Stimulated activated CD4-positive, alpha-beta T cell treated with anti-CD3 and anti-CD28 coated beads, TNF-alpha, amount 100 ng/mL, for 24 hours (primary cell): ENCODE measurements at places on chromosomes 6 and 20.

GRCh38 chr6:1065986-1066385 is 245.9 kb upstream of the FOXQ1 start:
- no peak for DNase-seq

- DNase-seq = no peak
Observed at GRCh38 chr6:53074347-53074746, 9.1 kb downstream of the FBXO9 start.

DNA sequence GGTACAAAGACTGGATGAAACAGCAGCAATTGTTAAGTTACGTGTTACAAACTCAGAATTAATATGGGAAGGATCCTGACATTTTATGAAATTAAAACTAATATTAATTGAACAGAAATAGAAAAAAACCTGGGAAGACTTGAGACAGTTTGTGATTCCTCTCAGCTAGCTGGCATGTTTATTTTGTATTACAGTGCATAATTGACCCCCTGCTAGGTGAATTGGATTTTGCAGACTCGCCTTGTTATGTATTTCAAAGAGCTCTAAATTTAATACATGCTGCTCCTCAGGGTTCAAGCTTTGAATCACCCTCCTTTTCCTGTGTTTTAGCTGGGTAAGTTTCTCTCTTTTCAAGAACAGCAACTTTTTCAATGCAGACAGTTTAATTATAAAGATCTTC is 339.4 kb downstream of the PLCB1 start:
- no peak for DNase-seq

DNA sequence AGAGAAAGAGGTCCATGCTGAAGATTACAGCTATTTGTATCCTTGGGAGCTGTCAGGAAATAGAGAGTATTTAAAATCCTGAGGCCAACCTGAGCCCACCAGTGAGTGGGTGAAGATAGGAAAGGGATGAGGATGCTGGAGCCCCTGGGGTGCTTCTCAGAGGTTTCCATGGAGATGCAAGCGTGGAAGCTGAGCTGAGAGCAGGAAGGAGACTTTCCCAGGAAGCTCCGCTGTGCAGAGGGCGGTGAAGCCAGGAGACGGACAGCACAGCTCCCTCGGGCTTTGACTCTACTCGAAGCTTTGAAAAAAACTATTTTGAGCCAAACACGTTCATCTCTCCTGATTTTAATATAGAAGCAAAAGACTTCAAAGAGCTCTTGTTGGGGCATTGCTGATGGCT is 222.1 kb downstream of the SMOC2 start:
- DNase-seq = no peak

DNA sequence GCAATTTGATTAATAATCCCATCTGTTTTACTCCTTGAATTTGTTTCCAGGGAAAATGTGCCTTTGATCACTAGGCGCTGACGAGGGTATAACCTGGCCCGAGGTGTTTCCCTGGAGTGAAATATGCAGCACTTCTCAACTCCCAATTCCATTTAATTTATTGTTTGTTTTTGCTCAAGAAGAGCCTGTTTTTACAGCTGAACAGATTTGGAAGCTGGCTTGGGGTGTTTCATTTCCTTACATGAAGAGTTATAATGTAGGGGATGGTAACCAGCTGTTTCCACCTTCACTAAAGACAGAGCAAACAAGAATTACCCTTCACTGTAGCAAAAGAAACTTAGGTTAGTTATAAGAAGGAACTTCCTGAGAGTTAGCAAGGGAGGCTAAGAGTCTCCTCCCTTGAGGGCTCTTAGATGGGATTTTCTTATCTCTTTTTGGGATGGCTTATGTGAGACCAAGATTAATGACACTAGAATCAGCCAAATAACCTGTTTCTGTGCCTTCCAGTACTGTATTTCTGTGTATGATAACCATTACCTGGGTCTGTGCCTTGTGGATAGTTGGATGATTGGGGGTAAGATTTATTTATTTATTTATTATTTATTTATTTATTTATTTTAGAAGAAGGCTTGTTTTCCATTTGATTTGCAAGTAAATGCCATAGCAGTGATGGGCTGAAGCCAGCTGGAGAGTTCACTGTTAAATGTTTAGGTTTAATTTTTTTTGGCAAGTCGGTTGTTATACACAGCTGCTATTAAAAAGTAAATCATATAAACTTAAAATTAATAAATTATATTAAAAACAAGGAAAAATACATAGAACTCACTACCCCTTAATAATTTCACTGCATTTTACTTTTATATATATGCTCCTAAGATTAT is 162.2 kb upstream of the BMP2 start:
- no peak for DNase-seq

DNA sequence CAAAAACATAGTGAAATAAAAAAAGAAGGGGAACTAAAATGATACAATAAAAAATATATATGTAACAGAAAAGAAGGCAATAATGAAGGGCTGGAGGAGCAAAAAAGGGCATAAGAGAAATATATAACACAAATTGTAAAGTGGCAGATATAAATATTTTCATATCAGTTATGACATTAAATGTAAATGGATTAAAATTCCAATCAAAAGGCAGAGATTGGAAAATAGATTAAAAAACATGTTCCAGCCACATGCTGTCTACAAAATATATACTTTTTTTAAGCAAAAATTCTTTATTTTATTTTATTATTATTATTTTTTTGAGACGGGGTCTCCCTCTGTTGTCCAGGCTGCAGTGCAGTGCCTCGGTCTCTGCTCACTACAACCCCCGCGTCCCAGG is 23.9 kb upstream of the NT5E start:
- no peak for DNase-seq

GRCh38 chr6:84774985-84775284 is 10.5 kb upstream of the TBX18 start:
- no peak for DNase-seq

DNA sequence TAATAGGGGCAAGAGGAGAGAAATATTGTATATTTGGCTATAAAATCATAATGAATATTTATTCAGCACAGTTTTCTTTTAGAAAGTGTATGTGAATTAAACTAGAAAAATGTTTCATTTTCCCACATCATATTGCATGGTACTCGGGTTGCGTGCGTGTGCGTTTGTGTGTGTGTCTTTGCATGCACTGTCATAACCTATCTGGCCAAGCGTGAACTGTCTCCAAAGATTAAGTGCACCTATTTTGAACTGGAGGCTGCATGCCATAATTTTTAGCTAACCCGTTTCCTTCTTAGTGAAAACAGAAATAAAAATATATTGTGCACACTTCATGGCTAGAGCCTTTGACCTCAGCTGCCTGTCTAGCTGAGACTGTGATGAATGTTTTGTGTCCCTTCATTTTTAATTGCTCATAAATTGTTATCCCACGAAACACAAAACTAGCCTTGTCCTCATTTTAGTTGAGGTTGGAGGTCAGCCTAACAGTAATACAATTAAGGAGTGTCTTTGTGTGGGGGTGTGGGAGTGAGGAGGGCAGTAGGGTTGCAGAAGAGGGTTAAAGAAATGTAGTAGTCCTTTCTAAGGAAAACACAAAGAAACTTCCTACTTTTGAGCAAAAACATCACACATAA is 336.1 kb upstream of the POU3F2 start:
- no peak for DNase-seq

GRCh38 chr6:17866876-17867444 is 120.5 kb downstream of the KIF13A start:
- no peak for DNase-seq

DNA sequence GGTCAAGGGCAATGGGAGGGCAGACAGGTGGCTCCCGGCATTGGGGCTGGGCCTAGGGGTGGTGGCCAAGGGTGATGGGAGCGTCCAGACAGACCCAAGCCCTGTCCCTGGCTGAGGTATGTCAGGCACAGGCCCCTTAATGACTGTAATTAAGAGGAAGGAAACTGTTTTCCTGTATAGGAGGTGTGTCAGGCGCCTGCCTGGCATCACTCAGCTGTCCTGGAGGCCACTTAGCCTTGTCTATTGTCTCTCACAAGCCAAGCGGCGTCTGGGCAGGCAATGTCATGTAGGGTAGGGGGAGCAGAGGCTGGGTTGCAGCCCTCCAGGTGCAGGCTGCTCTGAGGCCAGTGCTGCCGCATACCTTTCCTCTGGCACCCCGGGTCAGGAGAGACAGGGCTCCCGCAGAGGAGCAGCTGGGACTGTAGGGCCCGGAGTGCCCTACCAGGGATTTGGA is 3.9 kb upstream of the FAM83C start:
- DNase-seq = no peak

DNA sequence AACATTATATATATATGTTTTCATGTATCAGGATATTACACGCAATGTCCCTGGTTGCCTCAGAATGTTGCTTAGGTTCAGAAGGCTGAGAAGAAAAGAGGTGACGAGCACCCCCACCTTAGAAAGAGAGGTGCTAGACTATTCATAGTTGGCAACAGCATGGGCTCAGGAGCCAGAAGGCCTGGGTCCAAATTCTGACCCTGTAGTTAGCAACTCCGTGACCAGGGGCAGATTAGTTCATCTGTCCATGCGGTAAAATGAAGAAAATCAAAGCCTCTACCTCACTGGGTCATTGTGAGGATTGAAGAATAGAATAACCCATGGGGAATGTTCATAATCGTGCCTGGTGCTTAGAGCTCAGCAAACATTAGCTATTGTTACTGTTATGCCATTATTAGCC is 5.4 kb upstream of the SIRT5 start:
- no peak for DNase-seq

- DNase-seq = no peak
Observed at GRCh38 chr6:45388328-45388727, 10.6 kb upstream of the SUPT3H start.

- DNase-seq = no peak
Observed at GRCh38 chr6:34510299-34510698, 44.4 kb downstream of the PACSIN1 start.

DNA sequence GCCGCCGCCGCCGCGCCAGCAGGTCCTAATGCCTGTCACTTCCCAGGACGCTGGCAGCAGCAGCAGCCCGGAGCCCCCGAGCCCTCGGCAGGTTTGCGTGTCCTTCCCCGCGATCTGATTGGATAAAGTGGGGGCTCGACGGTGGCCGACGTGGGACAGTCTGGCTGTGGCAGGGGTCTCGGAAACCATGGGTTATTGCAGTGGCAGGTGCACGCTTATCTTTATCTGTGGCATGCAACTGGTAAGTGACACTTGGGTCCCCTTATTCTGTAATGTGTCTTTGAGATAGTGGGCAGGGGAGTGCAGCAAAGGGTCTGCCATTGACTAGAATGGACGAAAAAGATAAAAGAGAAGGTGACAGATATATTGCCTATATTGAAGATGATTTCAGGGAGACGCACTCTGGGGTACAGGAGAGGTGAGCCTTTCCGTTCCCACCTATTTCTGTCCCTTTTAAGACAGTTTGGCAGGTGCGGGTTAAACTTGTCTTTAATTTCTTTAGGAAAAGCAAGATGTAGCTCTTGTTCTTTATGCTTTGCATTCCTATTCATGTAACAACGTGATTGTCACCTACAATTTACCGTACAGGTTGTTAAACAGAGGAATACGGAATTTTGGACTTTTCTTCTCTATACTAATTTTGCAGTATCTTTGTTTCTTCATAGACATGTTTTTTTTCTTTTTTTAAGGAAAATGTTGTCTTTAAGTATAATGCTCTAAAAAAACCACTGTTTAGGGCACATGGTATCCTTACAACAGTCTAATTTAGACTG is 535 bp downstream of the NKAIN2 start:
- no peak for DNase-seq

DNA sequence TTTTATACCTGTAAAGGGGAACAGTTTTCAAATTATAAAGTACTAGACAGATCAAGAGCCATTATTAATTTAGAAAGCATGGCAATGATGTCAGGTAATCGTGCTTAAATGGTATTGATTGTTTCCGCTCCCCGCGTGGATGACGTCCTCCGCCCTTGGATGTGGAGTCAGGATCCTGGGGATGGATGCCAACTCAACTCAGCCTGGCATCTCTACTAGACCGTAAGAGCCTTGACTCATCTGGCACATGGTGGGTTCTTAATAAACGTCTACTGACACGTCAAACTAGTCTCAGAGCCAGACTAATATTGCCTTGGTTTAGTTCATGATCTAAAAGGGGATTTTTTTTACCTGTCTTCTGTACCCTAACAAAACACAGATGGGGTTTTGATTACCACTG is 80.2 kb downstream of the LRFN2 start:
- DNase-seq = no peak

- DNase-seq = no peak
Observed at GRCh38 chr6:27297857-27298730, 14.0 kb downstream of the POM121L2 start.

DNA sequence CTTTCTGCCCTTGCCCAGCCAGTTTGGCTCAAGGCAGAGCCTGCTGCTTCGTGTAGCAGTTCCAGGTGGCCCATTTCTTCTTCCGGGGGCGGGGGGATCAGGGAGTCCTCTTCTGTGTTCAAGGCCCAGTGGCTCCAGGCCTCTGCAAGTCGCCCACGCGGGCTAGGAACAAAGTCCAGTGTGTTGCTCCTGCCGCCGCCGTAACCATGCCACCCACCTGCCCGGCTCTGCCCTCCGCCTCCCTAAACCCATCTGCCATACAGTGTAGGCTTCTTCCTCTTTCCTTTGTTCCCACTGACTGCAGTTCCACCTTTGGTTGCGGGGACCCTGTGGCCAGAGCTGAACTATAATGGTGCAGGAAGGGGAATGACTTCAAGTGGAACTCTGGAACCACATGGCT is 43.9 kb upstream of the SRF start:
- no peak for DNase-seq

DNA sequence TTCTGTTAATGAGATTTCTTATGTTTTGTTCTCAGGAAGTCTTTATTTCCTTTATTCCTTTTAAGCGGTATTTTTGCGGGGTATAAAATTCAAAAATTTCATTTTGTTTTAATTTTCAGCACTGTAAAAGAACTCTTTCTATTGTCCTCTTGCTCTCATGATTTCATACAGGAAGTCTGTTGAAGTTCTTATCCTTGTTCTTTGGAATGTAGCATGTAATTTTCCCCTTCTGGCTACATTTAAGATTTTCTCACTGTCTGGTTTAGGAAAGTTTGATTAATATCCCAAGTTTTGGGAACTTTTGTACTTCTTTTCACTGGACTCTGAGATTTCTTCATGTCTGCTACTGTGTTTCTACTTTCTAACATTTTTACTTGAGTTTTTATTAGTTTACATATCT is 581.4 kb upstream of the GJE1 start:
- DNase-seq = no peak

DNA sequence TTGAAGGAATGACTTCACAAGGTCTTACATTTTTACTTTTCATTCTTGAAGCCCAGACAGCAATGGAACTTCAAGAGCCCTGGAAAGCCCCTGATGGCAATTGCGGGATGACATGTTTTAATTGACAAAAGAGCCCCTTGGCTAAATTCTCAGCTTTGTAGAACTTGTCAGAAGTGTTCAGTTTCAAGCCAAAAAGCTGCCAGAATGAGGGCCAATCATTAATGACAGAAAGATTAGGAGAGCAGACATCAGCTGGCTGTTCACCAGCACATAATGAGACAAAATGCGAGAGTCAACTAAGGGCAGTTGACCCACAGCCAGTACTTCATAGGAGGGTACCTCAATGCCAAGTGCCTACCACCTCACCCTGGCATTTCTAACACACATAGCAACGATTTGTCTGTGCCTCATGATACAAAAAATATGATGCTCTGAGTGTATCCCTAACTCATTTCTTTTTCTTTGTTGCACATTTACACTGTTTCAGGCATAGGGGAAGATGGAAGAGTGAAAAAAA is 243.1 kb downstream of the MYLK4 start:
- no peak for DNase-seq
